ENCODE measurements at places on chromosomes 7 and 10.

GRCh38 chr7:2964208-2964607 is 79.5 kb downstream of the CARD11 start:
- DNase-seq = no peak

DNA sequence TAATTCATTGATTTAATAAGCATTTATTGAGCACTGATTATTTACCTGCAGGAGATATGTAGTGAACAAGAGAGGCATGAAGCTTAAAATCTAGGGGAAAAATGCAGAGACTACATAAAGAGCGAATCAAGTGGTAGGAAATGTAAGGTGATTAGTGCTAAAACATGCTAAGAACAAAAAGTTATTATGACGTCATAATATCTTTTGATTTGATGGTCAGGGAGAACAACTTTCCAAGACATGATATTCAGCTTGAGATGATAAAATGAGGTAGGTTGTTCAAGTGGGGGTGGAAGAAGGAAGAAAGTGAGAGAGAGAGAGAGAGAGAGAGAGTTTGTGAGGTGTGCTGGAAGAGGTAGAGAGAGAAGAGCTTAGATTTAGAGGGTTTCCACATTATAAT is 317.7 kb downstream of the NRG3 start:
- no peak for DNase-seq

- DNase-seq = peak; percentile 83
These were observed 8.4 kb upstream of the PGAM2 start for GRCh38 chr7:44073664-44074348.

DNA sequence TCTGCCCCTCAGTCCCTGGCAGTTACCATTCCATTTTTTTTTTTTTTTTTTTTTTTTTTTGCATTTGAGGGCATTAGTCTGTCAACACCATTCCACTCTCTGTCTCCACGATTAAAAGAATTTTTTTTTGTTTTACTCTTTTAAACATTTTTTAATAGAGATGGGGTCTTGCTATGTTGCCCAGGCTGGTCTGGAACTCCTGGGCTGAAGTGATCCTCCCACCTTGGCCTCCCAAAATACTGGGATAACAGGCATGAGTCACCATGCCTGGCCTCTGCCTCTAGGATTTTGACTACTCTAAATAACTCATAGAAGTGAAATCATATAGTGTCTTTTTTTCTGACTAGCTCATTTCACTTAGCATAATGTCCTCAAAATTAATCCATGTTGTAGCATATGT is 16.5 kb upstream of the CLDN3 start:
- no peak for DNase-seq

DNA sequence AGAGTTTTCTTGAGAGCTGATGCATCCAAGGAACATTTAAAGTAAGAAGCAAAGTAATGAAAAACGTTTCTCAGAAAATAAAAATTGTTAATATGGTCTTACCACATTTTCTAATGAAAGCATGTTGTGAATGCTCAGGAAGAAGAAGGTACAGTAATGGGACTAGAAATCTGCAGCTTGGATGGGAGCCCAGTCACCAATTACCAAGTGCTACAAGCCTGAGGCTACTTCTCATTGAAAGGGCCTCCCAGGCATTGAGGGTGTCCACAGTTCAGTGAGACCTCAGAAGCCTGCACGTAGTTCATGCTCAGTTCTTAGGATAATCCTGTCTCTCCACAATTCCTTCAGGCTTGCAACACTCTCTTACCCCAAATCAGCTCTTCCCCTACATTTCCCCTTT is 17.6 kb downstream of the PTN start:
- DNase-seq = no peak

DNA sequence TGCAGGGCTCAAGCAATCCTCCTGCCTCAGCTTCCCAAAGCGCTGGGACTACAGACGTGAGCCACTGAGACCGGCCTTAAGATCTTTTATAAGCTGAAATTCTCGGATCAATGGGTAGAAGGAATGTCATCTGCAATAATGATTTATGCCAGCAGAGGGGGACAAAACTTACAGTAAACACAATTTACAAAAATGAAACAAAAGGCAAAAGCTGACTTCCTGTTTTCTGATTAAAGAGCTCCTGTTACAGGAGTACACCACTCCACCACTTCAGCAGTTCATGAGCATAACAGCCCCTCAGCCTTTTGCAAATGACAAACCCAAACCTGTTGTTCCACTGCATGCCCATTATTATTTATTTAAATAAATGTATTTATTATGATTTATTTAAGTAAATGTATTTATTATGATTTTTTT is 88.5 kb upstream of the ATP6V0A4 start:
- DNase-seq = peak; percentile 77

DNA sequence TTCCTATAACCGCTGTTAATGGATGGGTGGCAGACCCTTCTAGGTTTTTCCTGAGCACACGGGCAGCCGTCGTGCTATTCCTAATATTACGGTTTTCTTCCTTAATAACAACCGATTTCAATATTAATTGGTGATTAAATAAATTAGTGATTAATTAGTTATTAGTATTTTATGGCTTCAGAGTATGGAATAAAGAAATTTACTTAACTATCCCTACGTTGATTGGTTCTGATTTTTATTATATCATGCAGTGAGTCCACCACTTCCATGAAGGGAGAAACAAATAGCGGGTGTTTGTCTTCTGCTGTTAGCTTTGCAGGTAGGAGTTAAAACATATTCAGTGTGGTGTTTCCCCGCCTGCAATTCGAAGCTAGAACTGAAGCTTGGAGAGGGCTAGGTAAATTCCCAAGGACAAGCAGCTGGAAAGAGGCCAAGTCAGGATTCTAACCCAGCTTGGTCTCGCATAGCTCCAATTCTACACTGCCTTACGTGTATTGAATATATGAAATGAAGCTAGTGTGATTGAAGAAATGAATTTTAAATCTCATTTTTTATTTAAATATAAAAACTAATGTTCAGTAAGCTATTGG is 928 bp upstream of the CSTF2T start:
- peak; percentile 70 for DNase-seq

- DNase-seq = no peak
These were observed 71.9 kb downstream of the MKI67 start for GRCh38 chr10:128054163-128054970.

- DNase-seq = peak; percentile 65
These were observed 55.8 kb upstream of the KIF5B start for GRCh38 chr10:32112055-32112454.

DNA sequence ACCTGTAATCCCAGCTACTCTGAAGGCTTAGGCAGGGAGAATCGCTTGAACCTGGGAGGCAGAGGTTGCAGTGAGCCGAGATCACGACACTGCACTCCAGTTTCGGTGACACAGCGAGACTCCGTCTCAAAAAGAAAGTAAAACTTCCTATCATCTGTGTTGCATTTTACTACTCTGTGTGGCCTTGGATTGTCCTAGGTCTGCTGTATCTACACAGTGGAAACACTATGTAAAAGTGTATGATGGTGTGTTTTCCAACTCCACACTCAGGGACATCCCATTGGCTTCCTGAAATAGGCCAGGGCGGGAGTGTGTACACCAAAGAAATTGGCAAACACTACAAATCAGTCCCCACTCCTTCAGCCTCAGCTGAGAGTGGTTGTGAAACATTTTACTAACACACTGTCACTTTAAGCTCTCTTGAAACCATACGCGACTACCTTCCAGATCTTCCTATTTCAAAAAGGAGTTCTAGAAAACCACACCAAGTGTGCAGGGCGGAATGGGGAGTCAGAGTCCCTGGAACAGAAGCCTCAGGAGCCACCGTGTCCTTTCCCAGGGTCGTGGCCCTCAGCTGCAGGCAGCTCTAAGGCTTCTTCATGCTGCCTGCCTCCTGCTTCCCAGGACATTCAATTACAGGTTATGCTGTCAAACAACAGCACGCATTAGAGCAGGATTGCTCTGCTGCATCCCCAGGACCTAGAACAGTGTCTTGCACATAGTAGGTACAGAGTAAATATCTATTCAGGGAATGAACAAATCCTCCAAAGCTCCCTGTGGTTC is 275.4 kb downstream of the PARD3 start:
- no peak for DNase-seq

DNA sequence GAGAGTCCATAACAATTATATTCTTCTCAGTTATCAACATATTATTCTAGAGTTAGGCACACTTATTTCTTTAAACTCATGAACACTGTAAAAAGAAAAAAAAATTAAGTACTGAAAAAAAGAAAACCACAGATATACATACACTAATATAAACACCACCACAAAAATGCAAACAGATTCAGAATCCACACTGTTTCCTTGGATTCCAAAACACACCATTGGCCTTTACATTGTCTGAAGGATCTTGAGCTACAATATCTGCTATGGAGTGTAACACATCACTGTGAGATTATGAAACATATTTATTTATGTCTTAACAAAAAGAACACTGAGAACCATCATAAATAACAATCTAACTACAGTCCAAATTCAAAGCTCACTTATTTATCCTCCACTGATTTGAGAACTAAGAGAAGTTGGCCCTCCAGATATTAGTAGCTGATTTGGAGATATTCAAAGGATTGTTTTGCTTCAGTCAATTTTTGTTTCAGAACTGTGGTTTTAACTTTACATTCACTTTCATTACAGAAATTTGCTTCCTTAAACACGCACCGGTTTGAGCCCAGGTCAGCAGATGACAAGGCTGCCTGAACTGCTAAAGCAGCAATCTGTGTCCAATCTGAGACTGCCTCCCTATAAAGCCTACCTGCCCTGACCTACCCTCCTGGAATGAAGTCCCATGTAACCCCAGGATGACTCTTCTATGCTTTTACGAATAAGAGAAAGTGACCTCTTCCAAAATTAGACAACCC is 47.0 kb upstream of the CDK1 start:
- DNase-seq = peak; percentile 41

DNA sequence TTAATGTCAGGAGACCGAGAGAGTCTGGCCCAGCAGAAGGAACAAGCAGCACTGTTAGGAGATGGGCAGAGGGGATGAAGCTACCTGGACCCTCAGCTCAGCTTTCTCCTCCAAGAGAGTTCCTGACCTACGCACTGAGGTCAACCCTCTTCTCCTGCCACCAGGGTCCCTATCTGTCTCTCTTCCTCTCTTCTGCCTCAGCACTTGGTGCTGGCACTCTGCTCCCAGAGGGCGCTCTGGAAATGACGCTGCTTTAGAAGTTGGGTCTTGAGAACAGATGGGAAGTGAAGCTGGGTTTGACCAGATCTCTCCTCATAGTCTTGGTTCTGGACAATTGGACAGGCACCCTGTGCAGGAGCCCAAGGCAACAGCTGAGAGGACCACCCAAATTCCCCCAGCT is 216.0 kb upstream of the AGK start:
- no peak for DNase-seq

- DNase-seq = no peak
These were observed 1052.3 kb upstream of the CELF2 start for GRCh38 chr10:9965341-9965740.

- no peak for DNase-seq
These were observed 25.8 kb downstream of the BRAF start for GRCh38 chr7:140898786-140899536.

DNA sequence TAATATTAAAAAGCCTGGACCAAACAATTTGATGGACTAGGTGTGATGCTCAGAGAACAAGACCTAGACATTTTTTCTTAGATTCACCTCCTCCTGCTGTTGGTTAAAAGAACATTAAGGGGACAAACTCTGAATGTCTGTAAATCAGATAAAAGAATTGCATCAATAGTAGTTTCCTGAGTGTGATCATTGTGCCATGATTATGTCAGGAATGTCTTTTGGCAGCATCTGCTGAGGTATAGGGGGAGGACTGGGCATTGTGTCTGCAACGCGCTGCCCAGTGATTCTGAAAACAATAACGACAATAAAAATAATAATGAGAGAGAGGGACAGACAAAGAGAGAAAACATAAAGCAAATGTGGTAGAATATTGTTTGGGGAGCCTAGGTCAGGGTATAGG is 6.9 kb downstream of the C7orf57 start:
- DNase-seq = no peak

All from kidney tubule cell (primary cell).